ENCODE measurements at places on chromosomes 2 and 18. TPM values are rescaled to one million over a fixed set of nuclear protein-coding genes. Genes with fewer than 3 reads are reported as not detected.

CNDP1 gene
- 0.29 TPM for total RNA-seq

CNGA3 gene
- 5.3 TPM for total RNA-seq

ZNF385B gene
- 5.5 TPM for total RNA-seq

ANKRD36B gene
- total RNA-seq = 67.8 TPM

IKZF2 gene
- total RNA-seq = 21.9 TPM

CNTNAP5 gene
- total RNA-seq = 8.9 TPM

GRCh38 chr18:32355896-32356295 lies 114.8 kb downstream of the GAREM1 start:
- no peak overlapping the region for H3K4me3 ChIP-seq
- peaks cover 1% of the 10 kb centered on the region for H3K36me3 ChIP-seq
- H3K27ac ChIP-seq = no peak overlapping the region
- peaks cover 38% of the 10 kb centered on the region for H3K4me1 ChIP-seq
- no peaks in the 10 kb centered on the region for H3K27me3 ChIP-seq

- H3K36me3 ChIP-seq = no peaks in the 10 kb centered on the region
- no peaks in the 10 kb centered on the region for H3K4me1 ChIP-seq
- H3K27me3 ChIP-seq = peaks cover 3% of the 10 kb centered on the region
Observed at GRCh38 chr2:54417577-54417976, 38.5 kb upstream of the SPTBN1 start.

GRCh38 chr18:8707556-8708300 lies 2.4 kb downstream of the MTCL1 start:
- no peak for DNase-seq
- H3K27ac ChIP-seq = peak overlapping the region; percentile 86
- peaks cover 42% of the 10 kb centered on the region for H3K4me1 ChIP-seq

DNA sequence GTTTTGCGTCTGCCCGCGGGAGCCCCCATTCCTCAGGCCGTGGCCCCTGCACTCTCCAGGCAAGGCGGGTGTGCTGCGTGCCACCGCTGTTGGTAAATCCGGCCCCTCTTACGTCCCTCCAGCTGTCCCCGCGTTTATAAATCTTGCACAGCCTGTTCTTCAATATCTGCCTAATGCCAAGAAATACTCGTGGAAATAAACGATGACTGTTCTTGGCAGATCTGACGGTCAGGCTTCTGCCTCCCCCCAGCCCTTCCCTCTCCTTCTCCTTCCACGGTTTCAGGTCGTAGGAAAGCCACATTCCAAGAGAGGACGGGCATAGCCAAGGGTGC lies 20.5 kb downstream of the ODC1 start:
- no peak overlapping the region for H3K27ac ChIP-seq
- peaks cover 4% of the 10 kb centered on the region for H3K27me3 ChIP-seq
- DNase-seq = no peak

- no peak overlapping the region for H3K4me3 ChIP-seq
- no peak for DNase-seq
- no peak overlapping the region for H3K27ac ChIP-seq
Observed at GRCh38 chr2:201931951-201932350, 101.7 kb upstream of the FZD7 start.

DNA sequence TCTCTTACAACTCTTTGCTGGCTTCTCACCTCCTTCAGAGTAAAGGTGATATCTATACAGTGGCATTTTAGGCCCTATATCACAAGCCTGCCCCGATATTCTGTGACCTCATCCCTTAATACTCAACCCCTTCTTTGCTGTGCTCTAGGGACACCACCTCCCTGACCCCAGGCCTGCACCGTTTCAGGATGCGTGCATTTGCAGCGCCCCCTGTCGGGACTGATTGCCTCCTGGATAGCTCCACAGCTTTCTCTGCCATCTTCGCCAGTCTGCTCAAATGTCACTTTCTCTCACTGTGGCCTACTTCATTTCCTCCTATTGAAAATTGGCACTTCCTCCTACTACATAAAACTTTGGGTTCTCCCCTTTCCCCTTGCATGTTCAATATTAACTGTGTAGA lies 289.6 kb downstream of the SOCS6 start:
- H3K4me1 ChIP-seq = peaks cover 1% of the 10 kb centered on the region
- H3K27me3 ChIP-seq = no peaks in the 10 kb centered on the region
- DNase-seq = no peak

GRCh38 chr2:230665263-230665691 lies 47.4 kb upstream of the CAB39 start:
- peaks cover 7% of the 10 kb centered on the region for H3K27me3 ChIP-seq
- no peak for DNase-seq
- no peak overlapping the region for H3K4me3 ChIP-seq
- peaks cover 6% of the 10 kb centered on the region for H3K4me1 ChIP-seq

GRCh38 chr2:44430342-44430741 lies 68.6 kb downstream of the CAMKMT start:
- no peak for DNase-seq
- peaks cover 4% of the 10 kb centered on the region for H3K4me1 ChIP-seq
- no peak overlapping the region for H3K27ac ChIP-seq
- H3K36me3 ChIP-seq = peaks cover 5% of the 10 kb centered on the region

DNA sequence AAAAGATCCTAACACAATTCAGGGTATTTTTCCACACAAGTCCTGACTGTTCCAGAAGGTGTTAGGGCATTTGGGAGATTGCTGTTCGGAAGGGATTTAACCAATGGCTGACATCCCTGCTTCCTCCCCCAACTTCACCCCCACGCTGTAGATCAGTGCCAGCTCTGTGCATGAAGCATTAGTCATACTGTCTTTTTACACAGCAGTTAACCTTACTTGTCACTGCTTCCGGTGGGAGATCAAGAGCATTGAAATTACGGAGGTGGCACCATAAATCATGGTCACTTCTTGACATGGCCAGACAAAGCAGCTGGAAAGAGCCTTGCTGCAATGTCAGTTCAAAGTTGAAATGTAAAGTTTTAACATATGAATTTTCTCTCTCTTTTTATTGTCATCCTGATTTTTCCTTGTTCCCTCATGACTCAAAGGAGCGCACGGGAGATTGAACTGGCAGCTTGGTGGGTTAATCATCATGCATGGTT lies 70.2 kb downstream of the HRH4 start:
- peaks cover 5% of the 10 kb centered on the region for H3K27me3 ChIP-seq
- no peaks in the 10 kb centered on the region for H3K36me3 ChIP-seq
- no peak for DNase-seq
- peaks cover 4% of the 10 kb centered on the region for H3K4me1 ChIP-seq
- no peak overlapping the region for H3K27ac ChIP-seq
- no peak overlapping the region for H3K4me3 ChIP-seq

DNA sequence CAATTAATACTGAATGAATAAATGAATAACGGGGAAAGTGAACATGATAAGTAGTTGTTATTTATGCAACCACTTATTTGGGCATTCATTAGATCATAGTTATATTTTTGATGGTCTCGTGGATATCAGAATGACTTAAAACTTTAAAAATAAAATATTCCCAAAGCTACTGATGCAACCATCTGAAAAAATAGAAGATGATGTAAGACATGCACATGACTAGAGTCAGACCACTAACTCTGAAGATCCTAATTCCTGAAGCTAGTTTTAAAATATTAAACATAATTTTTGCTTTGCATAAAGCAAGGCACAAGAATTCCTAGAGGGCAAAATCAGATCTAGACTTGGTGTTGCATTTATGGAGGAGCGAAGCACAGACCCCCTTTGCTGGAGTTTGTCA lies 616.1 kb downstream of the IRS1 start:
- peaks cover 9% of the 10 kb centered on the region for H3K4me1 ChIP-seq
- H3K27ac ChIP-seq = no peak overlapping the region
- no peaks in the 10 kb centered on the region for H3K36me3 ChIP-seq

- no peak overlapping the region for H3K4me3 ChIP-seq
- peaks cover 45% of the 10 kb centered on the region for H3K27me3 ChIP-seq
- H3K36me3 ChIP-seq = no peaks in the 10 kb centered on the region
- H3K27ac ChIP-seq = no peak overlapping the region
- H3K4me1 ChIP-seq = no peaks in the 10 kb centered on the region
- no peak for DNase-seq
Observed at GRCh38 chr2:101398116-101398821, 11.0 kb upstream of the CREG2 start.

- no peak overlapping the region for H3K27ac ChIP-seq
- H3K27me3 ChIP-seq = peaks cover 10% of the 10 kb centered on the region
- H3K36me3 ChIP-seq = no peaks in the 10 kb centered on the region
- H3K4me1 ChIP-seq = no peaks in the 10 kb centered on the region
- DNase-seq = no peak
Observed at GRCh38 chr2:126753501-126754212, 97.7 kb downstream of the GYPC start.

GRCh38 chr18:77457681-77458080 lies 208.0 kb downstream of the GALR1 start:
- DNase-seq = no peak
- H3K4me3 ChIP-seq = no peak overlapping the region
- H3K27ac ChIP-seq = no peak overlapping the region
- no peaks in the 10 kb centered on the region for H3K36me3 ChIP-seq
- H3K4me1 ChIP-seq = peaks cover 4% of the 10 kb centered on the region

DNA sequence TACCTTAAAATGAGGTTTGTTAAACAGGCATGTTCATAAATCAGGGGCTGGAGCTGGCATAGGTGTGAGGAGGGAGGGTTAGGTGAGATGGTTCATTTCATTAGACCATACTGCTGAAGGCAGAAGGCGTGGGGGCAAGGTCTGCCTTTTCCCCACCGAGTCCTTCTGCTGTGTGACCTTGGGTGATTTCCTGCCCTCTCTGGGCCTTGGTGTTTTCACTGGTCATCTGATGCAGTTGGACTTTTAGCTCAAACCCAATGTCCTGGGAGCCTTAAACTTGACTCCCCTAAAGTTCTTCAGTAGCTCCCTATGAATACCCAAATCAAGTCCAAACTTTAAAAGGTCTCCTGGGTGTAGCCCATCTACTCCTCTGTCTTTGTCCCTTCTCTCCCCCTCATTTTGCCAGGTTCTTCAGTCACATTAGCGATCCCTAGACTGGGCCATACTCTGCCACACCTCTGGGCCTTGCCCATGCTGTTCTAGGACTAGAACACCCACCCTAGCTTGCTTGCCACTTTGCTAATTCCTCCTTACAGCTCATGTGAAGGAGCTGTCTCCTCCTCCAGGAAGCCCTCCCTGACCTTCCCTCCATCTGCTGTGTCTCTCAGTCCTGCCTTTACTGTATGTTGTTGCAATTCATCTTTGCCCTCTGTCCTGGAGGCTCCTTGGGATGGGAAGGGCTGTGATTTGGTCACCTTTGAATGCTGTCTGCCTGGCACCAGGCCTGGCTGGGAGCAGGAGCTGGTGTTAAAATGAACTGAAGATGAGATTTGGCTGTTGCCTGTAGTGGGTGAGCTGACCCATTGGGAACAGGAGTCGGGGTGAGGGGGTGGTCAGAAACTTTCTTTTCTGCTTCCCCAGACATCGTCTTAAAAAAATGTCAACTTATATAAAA lies 85.4 kb upstream of the HS6ST1 start:
- peaks cover 48% of the 10 kb centered on the region for H3K27me3 ChIP-seq
- H3K27ac ChIP-seq = peak overlapping the region; percentile 50
- no peak overlapping the region for H3K4me3 ChIP-seq
